Activated CD4-positive, CD25-positive, alpha-beta regulatory T cell treated with anti-CD3 and anti-CD28 coated beads, Interleukin-2, amount 50 U/mL, for 16 hours (primary cell): ENCODE measurements at places on chromosomes 3 and 15.

DNA sequence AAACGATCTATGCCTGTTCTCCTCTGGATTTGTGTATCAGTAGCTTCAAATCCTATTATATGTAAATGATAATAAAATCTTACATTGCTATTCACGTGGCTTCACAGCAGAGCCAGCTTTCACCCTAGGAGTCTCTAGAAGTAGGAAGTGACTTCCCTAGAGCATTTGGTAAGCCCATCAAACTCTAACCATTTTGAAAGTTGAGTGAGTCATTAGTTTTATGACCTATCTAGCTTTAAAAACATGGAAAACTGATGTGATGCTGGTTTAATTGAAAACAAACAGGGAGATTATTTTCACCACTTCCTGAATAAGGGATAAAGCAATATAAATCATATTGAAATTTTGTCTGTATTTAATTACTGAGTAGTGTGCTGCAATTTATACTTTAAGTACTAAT lies 275.2 kb downstream of the EPHA6 start:
- no peak for DNase-seq

- DNase-seq: no peak
Observed at GRCh38 chr3:113721636-113722035, 24.4 kb downstream of the NAA50 start.

- DNase-seq: no peak
Observed at GRCh38 chr3:47406762-47407149, 25.9 kb downstream of the PTPN23 start.

DNA sequence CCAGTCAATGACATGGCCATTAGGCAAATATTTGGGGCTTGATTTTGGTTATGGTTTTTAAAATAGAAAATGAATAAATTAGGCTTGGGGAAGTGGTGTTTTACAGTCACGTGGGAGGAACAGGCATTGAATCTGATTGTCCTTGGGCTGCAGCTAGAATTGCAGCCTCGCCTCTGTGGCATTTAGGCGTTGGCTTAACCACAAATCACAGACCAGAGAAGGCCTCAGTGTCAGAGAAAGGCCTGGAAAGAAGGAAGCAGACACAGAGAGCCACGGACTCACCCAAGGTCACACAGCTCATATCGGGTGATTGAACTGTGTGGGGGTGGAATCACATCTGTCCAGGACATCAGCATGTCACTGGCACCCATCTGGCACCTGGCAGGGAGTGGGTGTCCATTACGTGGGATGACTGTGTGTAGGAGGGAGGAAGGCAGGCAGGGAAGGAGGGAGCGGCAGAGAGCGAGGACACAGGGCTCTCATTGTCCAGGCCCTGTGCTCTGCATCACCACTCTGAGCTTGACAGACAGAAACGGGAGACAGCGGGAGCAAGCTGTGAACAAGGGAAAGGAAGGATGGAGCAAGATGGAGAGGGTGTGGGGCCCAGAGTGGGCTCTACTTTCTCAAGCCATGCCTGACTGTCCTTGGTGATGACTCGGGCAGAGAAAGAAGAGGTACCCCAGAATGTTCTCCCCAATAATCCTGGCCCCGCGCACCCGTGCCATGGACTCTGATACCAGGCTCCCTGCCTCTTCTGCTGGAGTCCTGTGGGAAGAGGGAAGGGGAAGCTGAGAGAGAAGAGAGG lies 186.4 kb downstream of the FAM43A start:
- no peak for DNase-seq

- DNase-seq: no peak
Observed at GRCh38 chr15:25378501-25378901, 60.3 kb downstream of the UBE3A start.
